Left renal pelvis (tissue), 4 donors: ENCODE measurements at places on chromosomes 12 and 14. TPM values are rescaled to one million over a fixed set of nuclear protein-coding genes. Genes with fewer than 3 reads are reported as not detected.

Gene RNASE7
- 0.63 TPM for polyA plus RNA-seq

Gene RALGAPA1
- 43.6 TPM for polyA plus RNA-seq

DNA sequence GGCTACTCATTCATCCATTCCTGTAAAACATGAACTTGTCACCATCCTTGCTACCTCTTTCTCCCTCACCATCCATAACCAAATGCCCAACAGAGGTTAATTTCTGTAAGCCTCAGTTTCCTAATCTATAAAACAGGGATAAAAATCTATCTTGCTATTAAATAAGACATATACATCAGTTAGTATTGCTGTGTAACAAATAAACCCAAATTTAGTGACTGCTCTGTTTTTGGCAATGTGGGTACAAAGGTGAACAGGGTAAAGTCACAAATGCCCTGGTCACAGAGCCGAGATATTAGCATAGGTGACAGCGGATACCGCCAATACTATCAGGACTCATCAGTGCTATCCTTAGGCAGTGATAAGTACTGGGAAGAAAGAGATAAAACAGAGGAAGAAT is 3.6 kb upstream of the FBXO21 start:
- DNase-seq = no peak

DNA sequence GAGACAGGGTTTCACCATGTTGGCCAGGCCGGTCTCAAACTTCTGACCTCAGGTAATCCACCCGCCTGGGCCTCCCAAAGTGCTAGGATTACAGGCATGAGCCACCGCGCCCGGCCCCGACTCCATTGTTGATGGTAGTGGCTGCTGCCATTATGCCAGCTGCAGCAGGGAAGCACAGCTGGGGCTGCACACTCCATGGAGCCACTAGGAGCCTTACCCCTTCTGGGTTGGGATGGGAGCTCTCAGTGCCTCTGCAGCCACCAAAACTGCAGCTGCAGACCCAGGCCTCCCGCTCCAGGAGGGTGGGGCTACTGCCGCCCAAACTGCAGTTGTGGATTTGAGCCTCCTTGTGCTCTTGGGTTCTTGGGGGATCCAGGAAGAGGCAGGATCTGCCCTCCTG is 25.9 kb downstream of the TCHP start:
- DNase-seq = no peak

DNA sequence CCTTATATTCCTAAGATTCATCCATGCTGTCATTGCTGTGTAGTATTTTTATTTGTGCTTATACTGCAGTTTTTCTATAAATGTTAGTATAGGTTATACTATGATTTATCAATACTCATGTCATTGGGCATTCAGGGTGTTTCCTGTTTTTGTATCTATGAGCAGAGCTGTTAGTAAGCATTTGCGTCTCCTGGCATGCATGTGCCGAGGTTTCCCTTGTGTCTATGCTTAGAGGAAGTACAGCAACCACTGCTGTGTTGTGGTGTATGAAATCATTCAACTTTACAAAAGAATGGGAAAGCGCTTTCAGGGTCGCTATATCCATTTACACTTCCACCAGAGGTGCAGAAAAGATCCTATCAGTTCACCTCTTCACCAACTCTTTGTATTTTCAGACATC is 122.7 kb downstream of the RGS6 start:
- no peak for DNase-seq

GRCh38 chr14:103629503-103630121 is 601 bp downstream of the KLC1 start:
- no peak for DNase-seq

GRCh38 chr12:79296133-79296532 is 394.6 kb downstream of the PAWR start:
- DNase-seq = no peak

GRCh38 chr12:49538510-49539403 is at the start of gene KCNH3:
TSS of gene KCNH3 (plus strand) at chr12:49539030. CDS start at chr12:49539417, 387 bp downstream.
- no peak for DNase-seq

Gene DCD
- not detected for polyA plus RNA-seq

- DNase-seq = no peak
Measured at GRCh38 chr12:2690348-2691005, 104.3 kb upstream of the FKBP4 start.

- DNase-seq = no peak
Measured at GRCh38 chr12:29581631-29582030, 84.1 kb upstream of the OVCH1 start.

DNA sequence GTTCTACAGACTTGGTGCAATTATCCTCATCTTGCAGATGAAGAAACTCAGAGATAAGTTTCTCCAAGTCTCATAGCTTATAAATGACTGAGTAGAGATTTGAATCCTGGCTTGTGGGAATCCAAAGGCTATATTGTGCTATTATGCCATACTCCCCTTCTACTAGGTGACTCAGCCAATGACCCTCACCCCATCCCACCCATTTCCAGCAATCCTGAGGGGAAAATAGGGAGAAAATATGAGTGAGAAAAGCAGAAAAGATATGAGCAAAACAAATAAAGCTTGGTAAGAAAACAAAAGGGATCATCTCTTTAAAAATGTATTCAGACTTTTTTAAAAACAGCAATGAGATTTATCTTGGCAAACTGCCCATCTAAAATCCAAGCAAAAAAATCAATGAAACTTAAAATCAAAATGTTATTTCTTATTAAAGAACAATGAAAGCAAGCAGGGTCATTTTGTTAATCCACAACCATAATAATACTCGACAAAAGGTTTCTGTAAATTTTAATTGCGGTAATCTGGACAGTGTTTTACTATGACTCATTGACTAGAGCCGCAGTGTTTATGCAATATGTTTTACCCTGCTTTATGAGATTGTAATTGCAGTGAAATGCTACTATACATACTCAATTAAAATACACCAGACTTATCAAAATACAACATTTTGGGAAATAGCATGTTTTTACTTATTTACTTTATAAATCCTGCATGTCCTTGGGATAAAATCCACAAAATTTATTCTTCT is 13.1 kb upstream of the LGR5 start:
- DNase-seq = no peak

Gene CLEC2D
- polyA plus RNA-seq = 24.7 TPM

Gene CCDC88C
- 8.9 TPM for polyA plus RNA-seq

DNA sequence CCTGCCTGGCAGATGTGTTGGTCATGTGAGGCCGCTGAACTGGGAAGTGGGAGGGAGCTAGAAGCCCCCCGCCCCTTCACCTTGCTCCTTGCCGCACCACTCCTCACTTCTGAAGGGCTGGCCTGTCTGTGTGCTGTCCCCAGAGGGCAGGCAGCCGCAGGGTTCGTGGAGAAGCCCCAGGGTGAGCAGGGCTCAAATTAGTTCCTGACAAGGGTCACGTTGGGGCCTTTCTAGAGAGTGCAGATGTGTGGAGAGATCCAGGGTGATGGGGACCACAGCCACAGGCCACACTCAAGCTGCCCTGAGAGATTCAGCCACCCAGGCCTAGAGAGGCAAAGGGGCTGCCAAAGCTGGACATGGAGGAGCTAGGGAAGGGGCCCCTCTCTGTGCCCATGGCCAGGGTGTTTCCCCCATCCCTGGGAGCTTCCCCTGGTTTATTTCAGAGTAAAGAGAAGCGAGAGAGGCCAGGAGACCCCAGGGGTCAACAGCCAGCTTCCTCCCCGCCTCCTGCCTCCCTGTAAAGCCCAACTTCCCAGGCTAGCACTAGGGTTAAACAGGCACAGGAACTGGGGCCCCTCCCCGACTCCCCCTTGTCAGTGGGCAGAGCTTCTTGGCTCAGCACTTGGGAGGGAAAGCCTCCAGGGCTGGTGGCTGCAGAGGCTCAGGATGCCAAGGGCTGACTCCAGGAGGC is 16.2 kb downstream of the SLC25A29 start:
- DNase-seq = no peak

DNA sequence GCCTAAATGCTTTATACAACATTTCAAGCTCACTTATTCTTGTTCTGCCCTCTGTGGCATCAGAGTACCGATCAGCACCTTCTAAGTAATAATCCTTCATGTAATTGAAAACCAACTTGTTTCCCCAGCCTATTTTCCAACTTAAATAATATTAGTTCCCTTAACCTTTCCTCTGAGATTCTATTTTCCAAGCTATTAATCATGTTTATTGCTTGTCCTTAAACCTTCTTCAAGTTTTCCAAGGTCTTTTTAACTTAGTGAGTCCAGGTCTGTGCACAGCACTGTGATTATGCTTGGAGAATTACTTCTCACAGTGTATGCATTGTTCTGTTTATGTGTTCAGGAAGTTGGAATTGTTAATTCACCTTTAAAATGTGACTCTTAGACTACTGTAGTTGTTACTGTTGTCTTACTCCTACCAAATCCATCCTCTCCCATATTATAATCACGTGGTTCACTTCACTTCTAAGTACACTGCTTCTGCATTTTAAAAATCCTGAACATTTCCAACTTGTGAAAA is 1039.3 kb upstream of the FOXG1 start:
- DNase-seq = peak; percentile 11
